Aorta (tissue), 5 donors: ENCODE measurements at places on chromosomes 6 and 20. TPM values are rescaled to one million over a fixed set of nuclear protein-coding genes. Genes with fewer than 3 reads are reported as not detected.

The CGA gene
- not detected for polyA plus RNA-seq

The HSPA12B gene
- 0.25 TPM for polyA plus RNA-seq

The SSTR4 gene
- polyA plus RNA-seq, result not detected

DNA sequence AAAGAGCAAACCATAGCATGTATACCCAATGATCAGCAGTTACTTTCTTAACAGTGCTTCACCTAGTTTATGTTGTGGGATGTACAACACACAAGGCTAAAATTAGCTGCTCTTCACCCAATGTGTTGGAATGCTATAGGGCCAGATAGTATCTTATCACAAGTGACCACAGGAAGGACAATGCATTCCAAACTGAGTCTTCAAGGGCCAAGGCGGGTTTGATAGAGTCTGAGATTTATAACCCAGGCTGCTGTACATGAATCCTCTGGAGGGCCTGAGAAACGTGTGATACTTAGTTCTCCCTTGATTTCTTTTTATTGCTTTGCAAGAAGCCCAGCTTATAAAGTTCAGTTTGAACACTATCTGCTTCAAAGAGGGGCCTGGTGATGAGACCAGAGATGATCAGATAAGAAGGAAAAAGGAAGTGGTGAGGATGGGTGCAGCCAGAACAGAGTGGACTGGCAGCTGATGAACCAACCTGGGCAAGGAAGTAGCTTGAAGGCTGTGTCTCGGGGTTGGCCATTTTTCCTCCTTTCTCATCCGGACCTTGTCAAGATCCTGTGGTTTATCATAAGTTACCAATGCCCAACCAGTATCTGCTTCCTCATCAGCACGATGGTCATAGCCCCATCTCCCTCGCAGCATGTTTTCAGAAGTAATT lies 62.2 kb upstream of the BMP2 start:
- no peak for DNase-seq

GRCh38 chr20:19504251-19504650 lies 253.8 kb upstream of the RIN2 start:
- no peak for DNase-seq

DNA sequence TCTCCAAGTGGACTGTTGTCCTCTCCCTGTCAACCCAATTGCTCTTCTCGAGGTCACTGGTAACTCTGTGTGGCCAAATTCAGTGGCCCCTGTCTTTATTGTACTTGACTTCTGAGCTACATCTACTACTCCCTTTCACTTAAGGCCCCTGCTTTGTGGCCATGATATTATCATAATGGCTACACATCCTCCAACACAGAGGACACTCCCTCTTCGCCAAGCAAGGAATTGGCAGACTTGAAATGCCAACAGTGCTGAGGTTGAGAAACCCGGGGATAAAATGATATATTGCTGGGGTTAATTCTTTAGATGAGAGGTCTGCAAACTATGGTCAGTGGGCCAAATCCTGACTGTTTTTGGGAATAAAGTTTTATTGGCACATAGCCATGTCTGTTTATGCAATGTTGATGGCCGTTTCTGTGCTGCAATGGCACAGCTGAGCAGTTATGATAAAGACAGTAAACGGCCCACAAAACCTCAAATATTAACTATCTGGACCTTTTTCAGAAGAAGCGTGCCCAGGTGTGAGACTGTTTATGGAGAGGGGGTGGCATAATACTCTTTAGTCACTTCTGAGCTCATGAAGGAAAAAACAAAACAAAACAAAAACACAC lies 12.0 kb upstream of the MRPS10 start:
- DNase-seq, result no peak

DNA sequence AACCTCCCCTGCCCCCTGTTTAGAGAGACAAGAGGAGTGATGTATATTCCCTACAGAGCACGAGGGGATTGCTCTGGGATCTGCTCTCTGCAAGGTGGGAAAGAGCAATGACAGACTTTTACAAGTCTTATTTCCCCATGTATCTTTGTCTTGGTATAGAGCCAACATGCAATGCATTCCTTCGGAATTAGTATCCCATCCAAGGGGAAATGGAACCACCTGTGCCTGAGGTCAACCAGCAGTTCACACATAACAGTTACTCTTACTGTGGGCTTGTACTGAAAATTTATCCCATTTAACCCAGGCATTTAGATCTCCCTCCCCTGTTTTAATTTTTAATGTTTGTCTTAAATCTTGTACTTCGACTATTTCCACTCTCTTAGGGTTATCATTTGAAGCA lies 250.4 kb downstream of the C6orf118 start:
- DNase-seq, result no peak

DNA sequence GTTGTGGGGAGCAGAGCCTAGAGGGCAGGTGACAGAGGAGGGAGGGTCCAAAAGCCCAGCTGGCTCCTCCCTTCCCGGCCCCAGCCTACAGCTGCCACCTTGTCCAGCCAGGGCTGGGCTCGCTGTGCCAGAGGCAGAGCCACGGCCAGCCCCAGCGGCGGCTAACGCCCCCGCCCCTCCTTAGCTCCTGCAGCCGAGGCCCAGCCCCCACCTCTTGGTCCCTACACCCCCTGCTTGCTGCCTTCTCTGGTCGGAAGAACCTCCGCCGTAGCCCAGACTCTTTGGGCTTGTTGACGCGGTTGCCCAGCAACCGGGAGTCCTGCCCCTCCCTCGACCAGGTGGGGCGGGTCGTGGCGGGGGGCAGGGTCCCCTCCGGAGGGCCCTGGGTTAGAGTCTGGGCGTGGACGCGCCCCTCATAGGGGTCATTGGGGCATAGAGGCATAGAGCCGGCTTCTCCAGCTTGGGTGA lies 521 bp upstream of the LKAAEAR1 start:
- no peak for DNase-seq

GRCh38 chr6:19866173-19866984 lies 29.2 kb downstream of the ID4 start:
- no peak for DNase-seq

DNA sequence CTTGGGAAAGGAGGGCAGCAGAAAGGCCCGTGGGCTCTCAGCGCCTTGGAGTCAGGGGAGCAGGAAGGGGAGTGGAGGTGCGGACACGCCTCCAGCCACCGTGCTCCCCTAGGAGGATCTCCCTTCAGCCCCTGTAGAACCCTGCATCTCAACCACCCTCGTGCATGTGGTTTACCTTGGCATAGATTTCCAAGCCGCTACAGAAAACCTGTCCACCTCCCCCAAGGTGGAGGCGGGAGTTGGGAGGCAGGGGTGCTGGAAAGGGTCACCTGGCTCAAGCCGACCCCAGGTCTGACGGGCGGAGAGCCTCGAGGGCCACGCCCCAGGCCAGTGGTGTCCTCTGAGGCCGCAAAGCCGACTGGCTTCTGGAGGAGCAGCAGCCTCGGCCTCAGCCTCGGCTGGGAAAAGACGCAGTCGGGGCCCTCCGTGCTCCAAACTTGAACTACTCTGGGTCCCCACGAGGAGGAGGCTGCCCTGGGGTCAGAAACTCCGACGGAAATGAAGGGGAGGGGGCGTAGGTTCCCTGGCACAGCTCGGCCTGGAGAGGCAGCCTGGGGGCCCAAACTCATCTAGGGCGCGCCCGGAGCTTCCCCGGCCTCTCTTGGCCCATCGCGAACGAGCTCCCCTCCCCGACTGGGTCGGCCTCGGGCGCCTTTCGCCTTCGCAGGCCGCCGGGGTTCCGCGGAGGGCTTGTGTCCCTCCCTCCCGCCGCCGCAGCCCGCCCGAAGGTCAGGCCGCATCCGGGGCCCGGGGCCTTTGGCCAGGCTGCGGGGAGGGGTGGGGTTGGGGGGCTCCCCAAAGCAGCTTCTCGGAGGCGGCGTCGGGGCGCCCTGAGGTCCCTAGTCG lies 6.3 kb upstream of the FOXF2 start:
- DNase-seq, result no peak
